T follicular helper cell (primary cell): ENCODE measurements at places on chromosomes 6 and 20.
A peak's percentile ranks its signal among the peaks of the same experiment; 100 is the strongest.

GRCh38 chr6:109076377-109076776, 18.3 kb downstream of the SESN1 start:
- no peak for DNase-seq

- DNase-seq: no peak
Measured at GRCh38 chr6:24897186-24897585, 38.6 kb downstream of the RIPOR2 start.

DNA sequence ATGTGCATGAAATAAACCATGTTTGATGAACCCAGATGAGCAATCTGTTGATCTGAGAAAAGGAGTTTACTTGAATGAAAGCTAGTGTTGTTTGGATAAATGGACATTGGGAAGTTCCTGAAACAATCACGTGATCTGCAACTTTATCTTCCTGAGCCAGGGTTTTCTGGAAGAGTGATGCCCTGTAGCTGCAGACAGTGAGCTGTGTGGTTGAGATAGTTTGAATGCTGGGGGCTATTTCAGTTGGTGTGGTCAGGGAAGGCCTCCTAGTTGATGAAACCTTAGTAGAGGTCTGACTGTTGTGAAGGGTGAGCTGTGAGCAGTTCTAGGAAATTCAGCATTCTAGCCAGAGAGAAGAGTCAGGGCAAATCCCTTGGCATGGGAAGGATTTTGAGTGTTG, 643.7 kb downstream of the UTRN start:
- no peak for DNase-seq

DNA sequence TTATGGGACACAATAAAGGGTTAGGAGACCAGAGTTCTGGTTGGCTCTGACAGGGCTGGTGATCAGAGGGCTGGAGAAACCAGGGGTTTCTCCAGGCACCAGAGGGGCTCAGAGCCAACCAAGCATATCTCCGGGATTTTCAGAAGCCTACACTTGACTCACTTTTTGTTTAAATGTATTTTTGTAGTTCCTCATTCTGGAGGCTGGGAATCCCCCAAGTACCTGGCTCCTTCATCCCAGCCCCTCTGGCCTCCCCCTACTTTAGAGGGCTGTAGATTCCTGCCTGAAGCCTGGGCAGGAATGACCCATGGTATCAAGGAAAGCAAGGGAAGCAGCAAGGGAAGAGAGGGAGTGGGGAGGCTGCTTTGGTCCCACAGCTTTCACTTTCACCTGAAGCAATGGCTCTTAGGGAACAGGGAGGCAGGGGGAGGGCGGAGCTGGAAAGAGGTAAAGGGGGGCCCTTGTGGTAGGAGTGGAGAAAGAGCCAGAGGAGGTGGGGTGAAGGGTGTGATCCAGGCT, 973 bp downstream of the CD40 start:
- no peak for DNase-seq

DNA sequence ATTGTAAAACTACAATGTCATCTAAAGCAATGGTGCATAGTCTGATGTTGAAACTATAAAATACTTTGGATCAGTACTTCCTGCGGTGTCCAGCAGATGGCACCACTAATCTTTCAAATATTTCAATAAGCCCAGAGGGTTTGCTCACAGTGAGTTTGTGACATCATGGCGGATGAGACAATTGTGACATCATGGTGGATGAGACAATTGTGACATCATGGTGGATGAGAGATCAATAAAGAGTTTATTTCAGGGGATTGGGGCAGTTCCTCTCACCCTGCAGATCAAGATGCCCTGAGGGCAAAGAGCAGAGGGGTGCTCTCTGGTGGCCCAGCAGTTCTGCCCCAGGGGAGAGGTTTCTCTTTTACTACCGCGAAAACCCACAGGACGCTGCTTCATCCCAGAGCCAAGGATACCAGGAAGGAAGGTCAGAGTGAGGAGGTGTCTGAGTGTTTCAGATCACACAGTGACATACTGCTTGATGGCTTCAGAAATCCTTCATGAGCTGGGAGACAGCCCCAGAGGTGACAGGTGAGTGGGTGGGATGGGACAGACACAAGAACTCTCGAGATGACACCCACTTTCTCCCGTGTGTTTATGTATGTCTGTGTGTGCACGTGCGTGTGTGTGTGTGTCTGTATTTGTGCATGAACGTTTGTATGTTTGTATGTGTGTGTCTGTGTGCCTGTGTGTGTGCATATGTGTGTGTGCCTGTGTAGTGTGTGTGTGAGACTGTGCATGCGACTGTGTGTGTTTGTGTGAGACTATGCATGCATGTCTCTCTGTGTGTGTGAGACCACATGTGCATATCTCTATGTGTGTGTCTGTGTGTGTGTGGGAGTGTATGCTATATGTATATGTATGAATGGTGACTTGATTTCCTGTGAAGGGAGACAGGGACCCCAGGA, 7.3 kb upstream of the ULBP2 start:
- DNase-seq: peak; percentile 63

DNA sequence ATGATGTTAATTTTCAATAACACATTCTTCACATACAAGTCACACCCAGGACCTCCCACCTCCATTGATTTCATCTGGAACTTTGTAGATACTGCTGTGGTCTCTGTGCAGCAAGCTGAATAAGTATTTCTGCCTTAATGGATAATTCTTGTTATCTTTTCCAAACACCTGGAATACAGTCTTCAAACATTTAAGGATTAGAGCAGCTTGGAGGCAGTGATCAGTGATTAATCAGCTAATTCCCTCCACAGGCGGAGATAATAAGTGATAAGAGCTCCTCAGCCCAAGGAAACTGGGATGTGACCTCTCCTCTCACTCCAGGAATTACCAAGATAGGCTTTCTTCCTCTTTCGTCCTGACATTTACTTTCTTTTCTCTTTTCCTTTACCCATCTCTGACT, 110.7 kb downstream of the FIG4 start:
- no peak for DNase-seq

GRCh38 chr20:63580796-63581461, 6.9 kb upstream of the HELZ2 start:
- DNase-seq: peak; percentile 65

DNA sequence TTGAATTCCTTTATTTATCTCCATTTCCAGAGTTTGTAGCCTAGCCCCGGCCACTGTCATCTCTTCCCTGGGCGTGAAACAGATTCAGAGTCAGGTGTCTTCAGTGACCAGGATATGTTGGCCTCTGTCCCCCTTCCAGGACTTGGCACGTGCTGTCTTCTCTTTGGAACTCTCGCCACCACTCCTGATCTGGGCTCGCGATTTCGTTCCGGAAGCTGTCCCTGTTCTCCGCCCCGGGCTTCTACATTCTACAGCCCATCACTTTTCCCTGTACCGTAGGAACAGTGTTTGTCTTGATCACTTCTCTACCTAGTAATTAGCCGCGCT, 739 bp downstream of the GSS start:
- DNase-seq: no peak

DNA sequence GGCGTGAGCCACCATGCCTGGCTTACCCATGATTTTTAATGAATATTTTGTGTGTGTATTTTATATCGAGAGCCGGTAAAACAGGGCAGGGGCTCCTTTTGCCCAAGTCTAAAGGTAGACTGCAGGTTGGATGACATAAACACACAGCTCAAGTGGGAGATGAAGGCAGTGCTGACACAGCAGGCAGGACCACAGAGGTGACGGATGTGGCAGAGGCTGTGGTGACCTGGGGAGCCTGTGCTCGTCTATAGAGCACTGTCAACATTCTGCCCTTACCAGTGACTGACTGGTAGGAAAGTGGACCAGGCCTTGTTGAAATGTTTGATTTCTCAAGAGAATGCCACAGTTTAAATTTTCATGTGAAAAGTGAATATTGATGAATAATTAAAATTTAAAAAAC, 137.5 kb downstream of the ZFP64 start:
- no peak for DNase-seq

DNA sequence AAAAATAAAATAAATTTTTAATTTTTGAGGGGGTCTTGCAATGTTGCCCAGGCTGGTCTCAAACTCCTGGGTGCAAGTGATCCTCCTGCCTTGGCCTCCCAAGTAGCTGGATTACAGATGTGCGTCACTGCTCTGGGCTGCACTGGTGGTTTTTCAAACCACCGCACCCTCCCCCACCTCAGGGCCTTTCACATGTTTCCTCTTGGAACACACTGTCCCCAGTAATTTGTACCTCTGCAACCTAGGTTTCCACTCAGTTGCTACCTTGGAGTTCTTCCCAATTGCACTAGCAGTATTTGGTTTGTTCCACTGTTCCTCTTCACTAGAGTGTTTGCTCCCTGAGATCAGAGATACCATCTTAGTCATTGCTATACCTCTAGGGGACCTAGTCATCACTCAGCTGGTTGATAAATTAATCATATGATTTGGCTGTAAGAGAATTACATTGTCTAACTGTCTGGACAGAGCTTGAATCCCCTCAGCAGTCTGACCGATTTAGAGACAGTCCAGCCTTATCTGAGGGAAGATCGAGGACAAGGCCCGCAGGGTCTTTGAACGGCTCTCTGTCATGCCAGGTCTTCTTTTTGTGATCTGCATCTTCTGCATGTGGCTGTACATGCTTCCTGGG, 32.0 kb downstream of the CEP43 start:
- DNase-seq: no peak
